ENCODE measurements at places on chromosomes 7 and 10.

DNA sequence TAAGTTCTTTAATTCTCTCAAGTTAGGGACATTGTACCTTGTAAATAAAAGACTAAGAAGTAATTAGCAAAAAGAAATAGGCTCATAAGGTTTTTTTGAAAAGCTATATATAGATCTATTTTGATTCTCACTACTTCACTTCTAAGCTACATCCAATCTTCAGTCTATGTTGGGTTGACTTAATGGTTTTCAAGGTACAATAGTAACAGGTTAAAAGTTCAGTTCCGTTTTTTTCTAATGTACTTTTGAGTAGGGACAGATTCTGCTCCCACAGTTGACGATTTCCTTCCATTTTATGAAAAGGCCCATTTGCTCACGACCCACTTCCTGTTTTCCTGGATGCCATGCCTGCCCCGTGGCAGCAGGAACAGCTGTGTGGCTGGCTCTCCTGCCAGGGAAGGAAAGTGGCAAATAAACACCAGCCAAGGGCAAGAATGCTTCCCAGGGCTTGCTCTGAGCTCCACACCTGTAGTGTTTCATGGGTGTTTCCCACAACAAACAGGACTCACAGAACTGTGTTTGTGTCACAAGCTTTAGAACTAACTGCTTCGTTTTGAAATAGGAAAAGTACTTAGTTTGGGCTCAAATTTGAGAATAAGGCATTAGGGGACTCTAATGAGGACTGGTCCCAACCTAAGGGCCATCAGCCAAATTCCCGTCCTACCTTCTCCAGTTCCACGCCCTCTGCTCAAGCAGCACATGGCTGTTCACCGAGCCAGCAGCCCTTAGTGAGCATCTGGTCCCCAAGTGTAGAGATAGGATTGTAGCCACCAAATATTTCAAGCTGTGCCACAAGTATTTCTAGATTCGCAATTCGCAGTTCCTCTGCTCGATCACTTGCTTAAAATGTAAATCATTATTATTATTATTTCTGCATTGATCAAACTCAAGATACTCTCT is 240.7 kb downstream of the COBL start:
- DNase-seq, result no peak

GRCh38 chr10:43057831-43058340 is 19.0 kb upstream of the RET start:
- DNase-seq, result no peak

- no peak for DNase-seq
These were observed 125.4 kb upstream of the SORCS3 start for GRCh38 chr10:104515678-104516199.

- DNase-seq, result no peak
These were observed 79.2 kb downstream of the CCNY start for GRCh38 chr10:35415505-35415904.

GRCh38 chr7:98733036-98733435 is 116.0 kb downstream of the NPTX2 start:
- DNase-seq, result peak; percentile 11

- DNase-seq, result no peak
These were observed 43.1 kb upstream of the FAM180A start for GRCh38 chr7:135791543-135792362.

GRCh38 chr7:102943423-102944169 is 30.8 kb downstream of the LRRC17 start:
- DNase-seq, result no peak

- DNase-seq, result no peak
These were observed 43.5 kb downstream of the VWA2 start for GRCh38 chr10:114282526-114282925.

- DNase-seq, result no peak
These were observed 9.6 kb downstream of the INPP5F start for GRCh38 chr10:119735451-119735850.

- DNase-seq, result peak; percentile 39
These were observed at the start of gene STAMBPL1 for GRCh38 chr10:88879534-88880281. Gene STAMBPL1, plus strand, starts transcription at chr10:88880245. Its CDS starts 21,464 bp downstream, at chr10:88901709.

GRCh38 chr7:16271355-16271915 is 149.9 kb downstream of the CRPPA start:
- DNase-seq, result no peak

GRCh38 chr10:104303594-104304355 is 34.5 kb downstream of the ITPRIP start:
- no peak for DNase-seq

DNA sequence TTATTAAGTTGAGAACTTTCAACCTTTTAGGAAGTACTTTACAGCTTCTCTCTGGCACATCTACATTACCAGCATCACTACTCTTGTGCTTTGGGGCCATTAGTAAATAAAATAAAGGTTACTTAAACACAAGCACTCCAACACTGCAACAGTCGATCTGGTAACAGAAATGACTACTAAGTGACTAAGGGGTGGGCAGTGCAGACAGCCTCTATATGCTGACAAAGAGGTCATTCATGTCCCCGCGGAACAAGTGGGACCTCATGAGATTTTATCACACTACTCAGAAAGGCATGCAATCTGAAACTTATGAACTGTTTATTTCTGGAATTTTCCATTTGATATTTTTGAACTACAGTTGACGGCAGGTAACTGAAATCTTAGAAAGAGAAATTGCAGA is 111.3 kb upstream of the DNAJB12 start:
- DNase-seq, result no peak

GRCh38 chr10:2927958-2928840 is 139.1 kb upstream of the PFKP start:
- DNase-seq, result peak; percentile 5

GRCh38 chr10:127612-128432 is 7.4 kb upstream of the ZMYND11 start:
- no peak for DNase-seq

DNA sequence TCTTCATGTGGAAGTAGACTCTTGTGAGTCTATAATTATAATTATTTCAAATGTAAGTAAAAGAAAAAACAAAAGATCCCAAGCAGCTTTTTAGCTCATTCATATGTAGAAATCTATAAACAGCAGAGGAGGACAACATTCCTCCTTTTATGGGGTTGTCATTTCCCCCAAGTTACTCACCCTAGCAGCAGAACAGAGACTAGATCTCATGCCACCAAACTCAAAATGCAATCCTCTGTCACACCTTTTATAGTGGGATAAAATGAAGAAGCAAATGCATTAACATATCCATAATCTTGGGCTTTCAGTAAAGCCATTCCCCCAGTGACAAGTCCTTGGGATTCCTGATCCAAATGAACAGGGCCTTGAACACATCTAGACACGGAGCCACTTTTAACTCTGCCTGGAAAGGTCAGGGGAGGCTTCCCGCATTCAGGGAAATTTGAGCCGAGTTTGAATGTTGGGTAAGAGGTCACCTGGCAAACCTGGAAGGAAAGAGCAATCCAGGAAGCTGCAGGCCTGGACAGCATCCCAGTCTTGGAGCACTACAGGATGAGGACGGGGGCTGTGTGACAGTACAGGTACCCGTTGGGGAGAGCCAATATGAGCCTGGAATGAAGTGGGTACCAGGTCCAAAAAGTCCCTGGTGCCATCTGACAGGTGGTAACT is 76.4 kb downstream of the DOCK4 start:
- DNase-seq, result no peak

GRCh38 chr10:51524041-51524440 is 175.4 kb downstream of the CSTF2T start:
- DNase-seq, result no peak

- DNase-seq, result no peak
These were observed 10.3 kb upstream of the PPP2R2D start for GRCh38 chr10:131890276-131891195.

GRCh38 chr10:95716466-95716865 is 22.7 kb upstream of the TCTN3 start:
- no peak for DNase-seq

DNA sequence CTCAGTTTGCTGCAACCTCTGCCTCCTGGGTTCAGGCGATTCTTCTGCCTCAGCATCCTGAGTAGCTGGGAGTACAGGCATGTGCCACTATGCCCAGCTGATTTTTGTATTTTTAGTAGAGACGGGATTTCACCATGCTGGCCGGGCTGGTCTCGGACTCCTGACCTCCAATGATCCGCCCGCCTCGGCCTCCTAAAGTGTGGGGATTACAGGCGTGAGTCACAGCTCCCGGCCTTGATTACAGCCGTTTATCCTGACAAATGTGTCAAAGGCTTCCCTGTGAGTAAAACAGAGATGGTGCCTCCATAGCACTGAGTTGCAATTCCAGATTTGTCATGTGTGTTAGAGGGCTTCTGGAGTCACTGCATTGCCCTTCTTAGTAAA is 273.7 kb downstream of the CCDC3 start:
- no peak for DNase-seq

DNA sequence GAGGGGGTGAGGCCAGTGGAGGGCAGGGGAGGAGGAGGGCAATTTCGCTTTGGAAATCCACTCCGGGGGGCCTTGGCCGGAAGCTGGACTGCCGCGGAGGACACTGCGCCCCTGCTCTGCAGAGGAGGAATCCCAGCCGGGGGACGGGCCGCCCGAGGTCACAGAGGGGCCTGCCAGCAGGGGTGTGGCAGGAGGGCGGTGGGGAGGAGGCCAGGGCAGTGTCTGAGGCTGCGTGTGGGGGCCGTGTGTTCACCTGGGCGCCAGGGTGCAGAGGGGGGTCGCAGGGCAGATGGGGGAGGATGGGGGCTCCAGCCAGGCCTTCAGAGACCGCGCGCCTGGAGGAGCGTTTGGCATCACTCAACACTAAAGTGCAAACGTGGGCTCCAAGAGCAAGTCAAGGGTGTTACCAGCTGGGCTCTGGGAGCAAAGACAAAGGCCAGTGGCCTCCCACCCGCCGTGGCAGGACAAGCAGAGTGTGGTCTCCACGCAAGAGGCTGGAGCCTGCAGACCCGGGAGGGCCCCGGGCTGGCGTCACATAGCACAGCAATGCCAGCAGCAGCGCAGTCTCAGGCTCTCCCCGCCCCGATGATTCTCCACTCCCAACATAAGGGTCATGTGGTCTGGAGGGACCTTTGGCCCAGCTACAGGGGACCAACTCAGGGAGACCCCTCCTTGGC is 45.3 kb upstream of the DNAJB6 start:
- DNase-seq, result no peak

DNA sequence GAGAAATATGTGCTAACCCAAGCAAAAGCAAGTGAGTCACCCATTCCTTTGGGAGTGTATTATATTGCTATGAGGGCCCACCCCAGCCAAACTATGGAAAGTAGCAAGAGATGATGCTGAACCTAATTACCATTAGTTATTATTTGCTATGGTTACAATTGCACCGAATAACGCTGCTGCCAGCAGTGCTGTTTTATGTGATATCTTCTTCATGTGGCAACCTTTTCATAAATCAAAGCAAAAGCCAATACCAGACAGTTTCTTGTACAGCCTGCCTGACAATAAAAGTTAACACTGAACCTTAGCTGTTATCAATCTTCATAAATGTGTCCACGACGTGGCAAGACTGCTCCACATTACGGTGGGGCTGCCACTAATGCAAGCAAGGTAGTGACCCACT is 241.7 kb upstream of the PLXNA4 start:
- no peak for DNase-seq

- DNase-seq, result no peak
These were observed 179.5 kb upstream of the PHF14 start for GRCh38 chr7:10793995-10794775.

- DNase-seq, result no peak
These were observed 88.3 kb upstream of the KIAA1217 start for GRCh38 chr10:24120646-24121045.

DNA sequence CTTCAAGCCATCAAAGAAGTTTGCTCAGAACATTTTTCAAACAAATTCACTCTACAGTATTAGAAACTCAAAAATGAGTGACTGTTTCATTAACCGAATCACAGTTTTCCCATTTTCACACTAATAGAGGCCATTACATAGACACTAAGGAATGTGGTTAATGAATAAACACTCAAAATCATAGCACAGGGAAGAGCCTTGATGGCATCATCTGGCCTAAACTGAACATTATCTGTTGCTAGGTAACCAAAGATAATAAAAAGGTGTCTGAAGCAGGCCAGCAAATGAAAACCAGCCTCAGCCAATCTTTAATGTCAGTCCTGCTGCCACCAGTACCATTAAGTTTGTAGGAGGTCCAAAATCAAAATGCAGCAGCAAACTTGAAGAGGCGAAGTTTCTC is 492.4 kb upstream of the STEAP1 start:
- DNase-seq, result no peak

GRCh38 chr10:7318836-7319235 is 92.0 kb downstream of the SFMBT2 start:
- DNase-seq, result no peak

GRCh38 chr7:71905821-71906220 is 506.3 kb downstream of the CALN1 start:
- DNase-seq, result no peak

- DNase-seq, result no peak
These were observed 39.1 kb upstream of the PARD3 start for GRCh38 chr10:34854147-34854601.

DNA sequence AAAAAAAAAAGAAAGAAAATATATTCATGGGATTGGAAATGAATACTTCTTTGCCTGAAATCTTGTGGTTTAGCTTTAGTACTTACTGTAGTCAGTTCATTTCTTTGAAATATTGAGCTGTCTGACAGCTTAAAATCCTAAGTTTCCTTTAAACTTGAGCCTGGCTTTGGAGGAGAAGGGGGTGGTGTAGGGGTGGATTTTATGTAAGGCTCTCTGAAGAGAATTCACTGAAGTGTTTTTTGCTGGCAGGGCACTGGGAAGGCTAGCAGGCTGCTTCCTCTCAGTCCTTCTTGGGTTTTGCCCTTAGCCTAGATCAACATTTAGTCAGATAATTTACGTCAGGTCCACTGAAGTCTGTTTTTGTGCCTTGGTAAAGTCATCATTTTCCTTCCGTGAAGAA is 516.5 kb downstream of the AUTS2 start:
- DNase-seq, result no peak

GRCh38 chr7:101161692-101162471 is 3.5 kb downstream of the VGF start:
- no peak for DNase-seq

GRCh38 chr7:128841921-128842673 is 11.9 kb downstream of the FLNC start:
- DNase-seq, result no peak

DNA sequence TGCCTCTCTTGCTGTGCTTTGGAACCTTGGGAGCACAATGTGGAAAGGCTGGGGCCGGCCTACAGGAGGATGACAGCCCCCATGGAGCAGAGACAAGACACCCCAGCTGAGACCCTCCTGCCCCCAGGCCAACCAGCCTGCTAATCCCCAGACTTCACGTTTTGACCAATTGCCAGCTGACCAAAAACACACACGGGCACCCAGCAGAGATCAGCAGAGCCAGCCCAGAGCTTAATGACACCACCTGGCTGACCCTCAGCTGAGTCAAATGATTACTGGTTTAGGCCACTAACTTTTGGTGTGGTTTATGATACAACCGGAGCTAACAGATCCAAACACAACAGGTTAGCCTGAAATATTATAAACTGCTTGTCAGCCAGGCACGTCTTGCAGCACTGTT is 111.2 kb upstream of the KIF5B start:
- no peak for DNase-seq

- peak; percentile 69 for DNase-seq
These were observed 45.4 kb downstream of the CHST3 start for GRCh38 chr10:72009425-72010081.

DNA sequence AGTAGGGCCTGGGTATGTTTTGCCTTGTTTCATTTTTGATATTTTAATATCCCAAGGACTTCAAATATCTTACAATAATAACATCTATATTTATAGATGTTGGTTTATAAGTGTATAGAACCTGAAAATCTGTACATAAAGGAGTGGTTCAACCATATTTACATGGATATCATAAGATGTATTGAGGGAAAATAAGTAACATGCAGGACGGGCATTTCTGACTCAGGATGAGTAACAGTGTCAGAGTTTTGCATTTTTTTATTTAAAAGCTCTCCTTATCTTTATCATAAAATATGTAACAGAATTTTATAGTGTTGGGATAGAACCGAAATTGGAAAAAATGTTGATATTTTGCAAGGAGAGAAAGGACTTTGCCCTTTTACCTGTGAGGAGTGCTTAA is 1438.7 kb downstream of the REEP3 start:
- no peak for DNase-seq
